ENCODE measurements at places on chromosomes 1 and 21.
A peak's percentile ranks its signal among the peaks of the same experiment; 100 is the strongest.

DNA sequence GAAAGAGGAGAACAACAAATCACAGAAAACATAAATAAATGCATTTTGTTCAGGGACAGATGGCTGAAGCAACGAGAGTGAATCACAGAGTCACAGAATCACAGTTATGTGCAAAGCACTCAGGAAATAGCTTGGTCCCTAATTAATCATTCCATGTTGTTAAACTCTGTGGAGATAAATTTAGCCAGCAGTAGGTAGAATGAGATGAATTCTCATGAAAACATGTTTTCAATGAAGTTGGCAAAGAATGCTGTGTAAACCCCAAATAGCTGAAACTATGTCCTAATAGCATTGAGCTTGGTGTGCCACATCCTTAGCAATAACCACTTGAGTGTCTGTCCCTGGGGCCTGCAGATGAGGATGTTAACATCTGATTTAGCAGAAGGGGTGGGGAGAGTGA, 20.4 kb downstream of the LEPR start:
- no peak for DNase-seq

DNA sequence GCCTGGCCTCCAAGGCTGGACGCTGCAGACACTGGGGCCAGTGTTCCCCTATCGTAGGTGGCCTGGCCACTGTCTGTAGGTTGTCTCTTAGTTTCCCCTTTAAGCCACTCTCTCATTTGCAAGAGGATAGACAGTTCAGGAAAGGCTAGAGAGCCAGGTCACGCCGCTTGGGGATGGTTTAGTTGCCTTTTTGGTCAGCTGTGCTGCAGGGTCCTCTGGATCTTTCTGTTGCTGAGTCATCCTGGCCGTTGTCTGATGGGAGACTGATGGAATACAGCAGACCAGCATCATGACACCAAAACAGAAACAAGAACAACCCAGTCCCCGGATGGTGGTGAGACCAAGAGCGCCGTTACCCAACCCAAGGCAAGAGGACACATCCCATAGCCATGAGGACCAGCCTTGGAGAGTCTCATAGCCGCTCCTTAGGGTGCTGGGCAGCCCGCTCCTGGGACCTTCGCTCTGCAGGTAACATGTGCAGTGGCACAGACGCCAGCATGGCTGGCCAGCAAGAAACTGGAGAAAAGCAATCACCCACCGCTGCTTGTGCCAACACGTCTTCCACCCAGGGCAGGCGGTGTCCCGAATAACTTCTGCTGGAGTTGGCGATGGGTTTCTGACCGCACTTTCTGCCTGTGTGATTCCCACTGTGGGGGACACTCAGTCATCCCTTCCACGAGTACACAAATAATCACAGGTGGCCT, 79.1 kb upstream of the COL6A1 start:
- DNase-seq = no peak

GRCh38 chr1:153541641-153542590, 1.2 kb upstream of the S100A5 start:
- DNase-seq = no peak

GRCh38 chr1:57404884-57405283, 19.0 kb downstream of the DAB1 start:
- DNase-seq = no peak

- DNase-seq = no peak
Measured at GRCh38 chr1:61967750-61968149, 225.5 kb downstream of the PATJ start.

DNA sequence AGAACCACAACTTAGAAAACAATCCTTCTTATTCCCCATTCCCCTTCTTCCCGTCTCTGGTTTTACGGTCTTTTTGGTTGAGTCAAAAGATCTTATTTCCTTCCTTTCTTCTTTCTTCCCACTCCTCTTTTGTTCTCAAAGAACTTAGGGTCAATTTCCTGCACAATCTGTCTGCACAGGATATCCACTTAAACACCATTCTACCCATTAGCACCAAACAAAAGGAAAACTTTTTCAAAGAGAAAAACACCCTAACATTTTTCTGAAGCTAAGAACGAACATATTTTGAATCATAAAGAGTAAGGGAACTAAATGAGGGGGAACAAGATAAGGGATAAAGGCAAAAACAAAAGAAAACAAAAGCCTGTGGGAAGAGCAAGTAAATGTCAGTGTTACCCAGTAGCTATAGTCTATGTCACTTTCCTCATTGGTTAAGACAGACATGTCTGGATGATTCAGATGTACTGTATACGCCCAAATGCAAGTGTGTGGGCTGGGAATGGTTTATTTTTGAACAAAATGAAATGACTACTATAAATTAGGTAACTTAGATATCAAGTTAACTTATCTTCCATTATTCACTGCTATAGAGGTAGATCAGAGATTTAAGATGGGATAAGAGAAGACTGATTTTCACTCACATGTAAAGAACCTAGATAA, 59.9 kb downstream of the TOR3A start:
- DNase-seq = peak; percentile 35

GRCh38 chr1:95146637-95147036, 29.5 kb downstream of the TLCD4 start:
- DNase-seq = no peak

- DNase-seq = no peak
Measured at GRCh38 chr1:54570161-54570560, 22.1 kb downstream of the ACOT11 start.

DNA sequence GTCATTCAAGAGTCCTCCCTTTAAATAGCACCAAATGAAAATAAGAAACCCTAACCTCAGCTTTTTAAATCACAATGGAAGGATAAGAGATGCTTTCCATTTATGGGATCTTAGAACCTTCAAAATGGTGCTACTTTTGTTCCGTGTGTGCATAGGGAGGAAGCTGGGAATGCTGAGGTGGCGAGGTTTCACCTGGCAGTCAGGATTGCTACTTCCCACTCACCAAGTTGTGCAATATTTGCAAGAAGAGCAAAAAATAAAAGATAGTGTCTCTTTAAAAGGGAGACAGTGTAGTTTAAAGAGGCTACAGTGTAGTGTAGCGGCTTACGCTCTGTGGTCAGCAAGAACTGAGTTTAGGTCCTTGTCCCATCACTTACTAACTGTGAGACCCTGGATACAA, 392.4 kb upstream of the ST6GALNAC5 start:
- no peak for DNase-seq

GRCh38 chr21:37074197-37074510, 1.1 kb downstream of the TTC3 start:
- DNase-seq = no peak

- no peak for DNase-seq
Measured at GRCh38 chr1:1356166-1356795, 2.1 kb downstream of the MXRA8 start.

DNA sequence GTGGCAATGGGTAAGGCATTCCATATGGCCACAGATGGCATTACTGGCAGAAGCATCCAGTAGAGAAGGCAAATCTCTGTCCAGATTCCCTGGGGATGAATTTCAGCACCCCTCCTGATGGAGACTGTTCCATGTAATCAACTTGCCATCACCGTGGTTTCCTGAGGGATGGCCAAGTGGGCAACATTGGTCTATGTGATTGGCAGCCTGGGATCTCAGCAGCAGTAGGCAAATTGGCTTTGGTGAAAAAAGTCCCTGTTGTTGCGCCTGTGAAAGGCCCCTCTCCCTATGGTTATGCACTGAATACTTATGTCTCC, 19.3 kb downstream of the DMRTB1 start:
- no peak for DNase-seq

- DNase-seq = no peak
Measured at GRCh38 chr1:55774446-55774845, 559.3 kb upstream of the USP24 start.

Measured in GM13976 (cell line).